ENCODE measurements at places on chromosomes 12 and 14. TPM values are rescaled to one million over a fixed set of nuclear protein-coding genes. Genes with fewer than 3 reads are reported as not detected.

DNA sequence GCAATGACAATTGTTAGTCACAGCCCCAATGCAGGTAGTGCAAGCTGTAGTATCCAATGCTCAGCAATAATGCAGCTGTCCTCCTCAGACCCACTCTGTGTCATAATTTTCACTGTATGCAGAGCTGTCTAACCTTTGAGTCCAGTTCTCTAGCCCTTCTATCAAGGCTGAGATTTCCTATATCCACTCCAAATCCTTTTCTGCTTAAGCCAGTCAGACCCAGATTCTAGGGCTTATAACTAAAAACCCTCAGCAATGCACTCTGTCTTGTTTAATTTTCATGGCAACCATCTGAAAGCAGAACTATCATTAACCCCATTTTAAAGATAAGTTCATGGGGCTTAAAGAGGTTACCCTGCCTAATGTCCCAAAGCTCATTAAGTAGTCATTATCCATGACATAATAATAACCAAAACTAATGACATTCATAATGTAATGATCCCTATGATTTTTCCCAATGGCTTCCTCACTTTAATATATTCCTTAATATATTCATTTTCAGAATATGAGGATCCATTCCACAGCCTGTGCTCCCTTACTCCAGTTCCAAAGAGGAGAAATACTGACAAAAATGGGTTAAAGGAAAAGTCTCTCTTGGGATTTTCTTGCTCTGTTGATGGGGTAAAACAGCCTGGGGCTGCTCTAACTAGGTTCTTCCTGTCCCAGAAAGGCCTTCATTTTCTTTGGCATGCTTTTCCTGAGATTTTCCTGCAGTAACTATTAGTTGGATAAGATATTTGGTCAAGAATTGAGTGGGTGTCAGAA, 29.5 kb downstream of the TXNDC16 start:
- DNase-seq = no peak

GNG2 gene
- total RNA-seq = 14.2 TPM

PMEL gene
- 2.9 TPM for total RNA-seq

DNA sequence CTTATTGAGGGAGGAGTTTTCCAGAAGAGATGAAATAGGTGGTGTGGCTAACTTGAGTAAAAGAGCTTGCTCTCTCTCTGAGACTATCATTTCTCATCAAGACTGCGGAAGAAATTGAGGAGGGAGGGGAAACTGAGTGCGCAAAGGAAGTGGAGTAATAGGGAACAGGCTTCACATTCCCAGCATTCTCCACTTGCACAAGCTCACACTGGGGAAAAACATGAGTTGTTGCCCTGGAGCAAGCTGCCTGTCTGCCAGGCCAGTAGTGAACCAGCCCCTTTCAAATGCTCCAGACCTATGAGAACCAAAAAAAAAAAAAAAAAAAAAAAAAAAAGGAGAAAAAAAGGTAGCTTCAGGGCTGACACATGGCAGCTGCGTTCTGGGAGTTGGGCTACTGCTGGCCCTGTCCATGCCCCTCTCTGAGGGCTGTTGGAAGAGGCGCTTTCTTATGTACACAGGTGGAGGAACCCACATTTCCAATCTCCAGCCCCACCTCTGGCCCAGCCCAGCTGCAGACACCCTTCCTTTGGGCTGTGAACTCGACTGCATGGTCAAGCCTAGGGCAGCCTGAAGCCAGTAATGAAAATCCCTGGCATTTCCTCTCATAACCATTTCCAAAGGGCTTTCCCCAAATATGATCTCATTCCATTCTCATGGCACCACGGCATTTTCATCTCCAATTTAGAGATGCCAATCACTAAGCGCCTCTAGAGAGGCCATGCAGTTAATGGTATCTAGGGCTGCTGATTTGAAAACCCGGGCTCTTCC, 32.5 kb upstream of the EMP1 start:
- DNase-seq = no peak

DNA sequence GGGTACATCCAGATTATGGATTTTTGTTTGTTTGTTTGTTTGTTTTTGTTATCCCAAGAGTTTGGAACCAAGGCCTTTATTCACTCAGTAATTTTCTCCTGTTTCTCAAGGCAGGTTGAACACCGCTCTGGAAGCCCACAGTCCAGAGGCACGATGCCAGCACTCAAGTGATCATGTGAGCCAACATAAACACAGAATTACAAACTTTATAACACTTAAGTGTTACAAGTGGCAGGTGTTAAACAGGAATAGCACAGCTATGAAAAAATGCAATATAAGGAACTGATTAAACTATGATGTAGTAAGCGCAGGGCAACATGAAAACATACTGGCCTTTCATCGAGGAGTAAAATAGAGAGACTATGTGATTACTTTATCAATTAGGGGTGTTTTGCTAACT, 1885.8 kb upstream of the SEL1L start:
- DNase-seq = no peak
